ENCODE measurements at places on chromosomes 7 and 10.
A peak's percentile ranks its signal among the peaks of the same experiment; 100 is the strongest.

DNA sequence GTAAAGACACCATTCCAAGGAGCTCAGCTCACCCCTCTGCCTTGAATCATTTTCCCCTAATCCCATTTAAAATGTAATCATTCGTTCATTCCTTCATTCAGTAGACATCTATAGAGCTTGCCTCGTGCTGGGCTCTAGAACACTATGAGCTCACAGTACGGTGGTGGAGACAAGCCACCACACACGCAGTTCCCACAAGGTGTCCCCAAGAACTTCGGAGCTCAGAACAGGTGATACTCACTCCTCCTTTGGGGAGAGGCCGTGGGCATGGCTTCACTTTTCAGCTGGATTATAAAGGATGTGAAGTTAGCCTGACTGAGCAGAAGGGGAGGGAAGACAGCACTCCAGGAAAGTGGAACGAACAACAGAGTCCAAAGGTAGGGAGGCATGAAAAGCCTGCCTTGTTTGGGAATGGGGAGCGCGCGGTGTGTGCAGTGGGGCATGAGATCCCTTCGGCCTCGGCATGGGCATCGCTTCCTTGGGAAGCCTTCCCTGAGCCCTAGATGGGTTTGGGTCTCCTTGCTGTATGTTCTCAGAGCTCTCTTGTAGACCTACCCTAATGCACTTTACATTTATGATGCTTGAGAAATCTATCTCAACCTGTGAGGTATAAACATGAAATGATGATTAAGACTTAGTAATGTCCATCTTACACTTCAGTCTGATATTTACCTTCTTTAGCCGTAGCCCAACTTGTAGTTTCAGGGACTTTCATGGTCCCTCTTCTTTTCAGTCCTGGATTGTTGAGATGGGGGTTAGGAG lies 809 bp upstream of the OGA start:
- no peak for DNase-seq

- DNase-seq, result no peak
Observed at GRCh38 chr10:43078175-43078985, 1.5 kb downstream of the RET start.

DNA sequence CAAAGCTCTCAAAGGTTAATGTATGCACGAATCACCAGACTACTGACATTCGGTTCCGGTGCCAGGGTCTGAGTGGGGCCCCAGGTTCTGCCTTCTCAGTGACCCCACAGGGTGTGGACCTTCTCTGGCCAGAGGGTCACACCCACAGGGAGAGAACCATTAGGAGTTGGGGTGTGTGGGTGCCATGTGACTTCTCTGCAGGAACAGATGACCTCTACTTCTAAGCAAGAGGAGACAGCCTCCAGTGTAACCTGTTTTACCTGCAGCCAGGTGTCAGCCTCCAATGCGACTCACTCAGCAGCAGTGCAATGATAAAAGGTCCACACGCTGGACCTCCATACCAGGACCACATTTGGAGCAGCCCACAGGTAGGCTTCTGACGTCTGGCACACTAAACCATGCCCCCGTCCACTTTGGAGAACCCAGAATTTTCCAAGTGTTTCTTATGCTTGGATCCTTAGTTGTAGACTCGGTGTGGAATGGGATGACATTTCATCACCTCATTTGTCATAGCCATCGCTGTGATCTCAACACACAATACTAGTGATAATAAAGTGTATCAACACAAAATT lies 16.2 kb upstream of the INSIG1 start:
- no peak for DNase-seq

DNA sequence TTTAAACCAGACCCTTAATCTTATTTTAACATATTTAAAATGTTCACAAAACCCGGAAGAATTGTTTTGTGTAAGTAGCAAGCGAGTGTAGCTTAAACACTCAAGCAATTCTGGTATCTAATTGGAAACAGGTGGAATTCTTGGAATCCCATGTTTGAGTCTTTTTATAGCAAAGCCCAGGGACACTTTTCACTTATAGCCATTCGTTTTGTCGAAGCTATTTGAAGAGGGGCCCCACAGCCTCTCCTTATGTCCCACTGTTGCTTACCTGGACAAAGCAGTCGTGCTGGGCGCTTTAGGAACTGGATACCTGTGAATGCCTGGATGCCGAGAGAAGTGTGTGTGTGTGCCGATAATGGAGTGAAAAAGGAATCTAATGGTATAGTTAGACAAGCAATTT lies 3.3 kb downstream of the CUX1 start:
- DNase-seq, result peak; percentile 39

DNA sequence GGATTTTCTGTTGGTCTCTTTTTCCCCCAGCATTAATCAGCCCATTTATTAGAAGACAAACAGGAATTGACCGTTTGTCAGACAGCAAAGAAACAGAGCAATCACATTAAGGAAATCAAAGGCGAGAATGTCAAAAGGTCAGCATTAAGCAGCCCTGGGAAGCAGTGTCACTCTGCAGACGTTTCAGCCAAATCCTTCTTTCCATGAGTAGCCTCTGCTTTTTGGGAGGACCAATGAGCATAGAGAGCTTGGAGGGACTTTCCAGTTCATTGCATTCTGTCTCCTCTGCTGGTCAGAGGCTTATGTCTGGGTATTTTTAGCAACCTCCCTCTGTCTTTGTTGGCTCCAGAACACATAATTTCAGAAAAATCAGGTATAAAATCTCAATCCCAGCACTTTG lies 481.4 kb downstream of the GALNT17 start:
- no peak for DNase-seq

GRCh38 chr10:133457100-133457841 lies 3.5 kb downstream of the SCART1 start:
- DNase-seq, result no peak

DNA sequence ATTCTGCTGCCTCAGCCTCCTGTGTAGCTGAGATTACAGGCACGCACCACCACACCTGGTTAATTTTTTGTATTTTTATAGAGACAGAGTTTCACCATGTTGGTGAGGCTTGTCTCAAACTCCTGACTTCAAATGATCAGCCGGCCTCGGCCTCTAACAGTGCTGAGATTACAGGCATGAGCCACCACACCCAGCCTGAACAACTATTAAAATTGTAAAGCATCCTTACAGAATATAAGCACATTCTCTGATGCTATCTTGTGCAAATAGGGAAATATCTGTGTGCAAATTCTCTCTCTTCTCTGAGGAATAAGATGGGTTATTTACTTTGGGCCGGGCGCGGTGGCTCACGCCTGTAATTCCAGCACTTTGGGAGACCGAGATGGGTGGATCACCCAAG lies 12.5 kb downstream of the NUDCD3 start:
- no peak for DNase-seq

GRCh38 chr7:26673271-26673670 lies 191.1 kb downstream of the SKAP2 start:
- DNase-seq, result no peak

DNA sequence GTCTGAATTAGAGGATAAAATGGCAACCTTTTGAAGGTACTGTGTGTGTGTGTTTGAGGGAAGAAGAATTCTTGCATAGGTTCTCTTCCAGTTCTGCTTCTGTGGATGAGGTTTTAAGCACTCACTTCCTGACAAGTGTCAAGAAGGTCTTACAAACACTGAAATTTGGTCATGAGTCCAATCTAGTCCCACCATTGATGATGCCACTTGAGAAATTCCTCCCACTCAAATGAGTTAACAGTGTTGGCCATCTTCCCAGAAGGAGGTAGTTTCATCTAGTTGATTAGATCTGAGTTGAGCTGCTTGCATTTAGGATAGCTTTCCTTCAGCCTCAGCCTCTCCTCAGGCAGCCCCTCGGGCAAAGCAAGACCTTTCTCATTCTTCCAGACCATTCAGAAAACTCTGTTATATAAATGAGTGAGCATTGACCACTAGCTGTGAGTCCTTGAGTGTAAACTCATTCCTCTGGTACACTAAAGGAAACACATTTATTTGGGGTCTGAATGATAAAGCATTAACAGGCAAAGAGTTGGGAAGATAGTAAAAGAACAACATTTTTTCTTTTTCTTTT lies 189.5 kb downstream of the TRIL start:
- no peak for DNase-seq

DNA sequence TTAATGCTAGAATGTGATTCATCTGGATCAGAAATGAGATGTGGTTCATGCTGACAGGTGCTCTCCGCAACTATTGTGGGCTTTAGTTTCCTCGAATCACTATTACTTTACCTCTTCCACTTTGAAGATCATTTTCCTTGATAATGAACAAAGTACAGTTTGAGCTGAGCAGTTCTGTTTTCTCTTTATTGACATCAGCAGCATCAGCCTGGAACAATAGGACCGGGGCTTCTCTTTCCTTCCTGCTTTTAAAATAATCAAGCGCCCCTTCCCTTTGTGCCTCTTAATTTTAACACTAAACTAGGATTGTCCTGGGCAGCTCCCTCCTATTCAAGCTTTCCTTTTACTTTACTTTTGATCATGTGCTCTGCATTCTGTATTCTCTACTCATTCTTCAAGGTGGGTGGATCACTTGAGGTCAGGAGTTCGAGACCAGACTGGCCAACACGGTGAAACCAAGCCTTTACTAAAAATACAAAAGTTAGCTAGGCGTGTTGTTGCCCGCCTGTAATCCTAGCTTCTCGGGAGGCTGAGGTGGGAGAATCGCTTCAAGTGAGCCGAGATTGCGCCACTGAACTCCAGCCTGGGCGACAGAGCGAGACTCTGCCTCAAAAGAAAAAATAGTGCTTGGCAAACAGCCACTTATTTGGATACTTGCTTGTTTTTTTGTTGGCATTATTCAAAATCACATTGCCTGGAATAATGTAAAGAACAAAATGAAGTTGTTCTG lies 67.0 kb upstream of the RHEB start:
- no peak for DNase-seq

- no peak for DNase-seq
Observed at GRCh38 chr7:47551668-47552440, 30.1 kb downstream of the TNS3 start.

GRCh38 chr10:113939212-113939860 lies 84.9 kb downstream of the NHLRC2 start:
- no peak for DNase-seq

- DNase-seq, result no peak
Observed at GRCh38 chr7:11274074-11274473, 300.4 kb downstream of the PHF14 start.
